Kasumi-1 (cell line): ENCODE measurements at places on chromosomes 1 and 21.

GRCh38 chr1:207745839-207746767, 5.8 kb upstream of the CD46 start:
- DNase-seq = no peak

- DNase-seq = no peak
Observed at GRCh38 chr1:165659581-165659895, 28.5 kb downstream of the MGST3 start.

DNA sequence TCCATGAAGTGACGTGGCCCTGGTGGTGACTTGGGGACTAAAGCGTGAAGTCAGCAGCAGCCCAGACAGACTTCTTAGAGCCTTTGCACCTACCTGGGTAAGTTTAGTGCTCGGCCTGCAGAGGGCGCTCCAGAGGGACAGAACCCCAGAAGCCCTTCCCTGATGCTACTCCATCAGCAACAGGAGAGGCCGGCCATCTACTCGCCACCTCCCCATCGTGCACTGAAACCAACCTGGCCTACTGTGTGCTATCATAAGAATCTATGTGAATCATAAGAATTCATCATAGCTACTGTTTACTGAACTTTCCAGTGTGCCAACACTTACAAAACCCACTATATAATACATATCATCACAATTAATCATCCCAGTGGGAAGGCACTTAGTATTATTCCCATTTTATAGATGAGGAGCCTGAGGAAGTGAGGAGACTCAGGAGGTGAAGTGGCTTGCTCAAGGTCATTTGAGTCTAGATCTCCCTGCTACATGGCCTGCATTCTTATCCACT, 7.9 kb upstream of the EDN2 start:
- peak; percentile 51 for DNase-seq

DNA sequence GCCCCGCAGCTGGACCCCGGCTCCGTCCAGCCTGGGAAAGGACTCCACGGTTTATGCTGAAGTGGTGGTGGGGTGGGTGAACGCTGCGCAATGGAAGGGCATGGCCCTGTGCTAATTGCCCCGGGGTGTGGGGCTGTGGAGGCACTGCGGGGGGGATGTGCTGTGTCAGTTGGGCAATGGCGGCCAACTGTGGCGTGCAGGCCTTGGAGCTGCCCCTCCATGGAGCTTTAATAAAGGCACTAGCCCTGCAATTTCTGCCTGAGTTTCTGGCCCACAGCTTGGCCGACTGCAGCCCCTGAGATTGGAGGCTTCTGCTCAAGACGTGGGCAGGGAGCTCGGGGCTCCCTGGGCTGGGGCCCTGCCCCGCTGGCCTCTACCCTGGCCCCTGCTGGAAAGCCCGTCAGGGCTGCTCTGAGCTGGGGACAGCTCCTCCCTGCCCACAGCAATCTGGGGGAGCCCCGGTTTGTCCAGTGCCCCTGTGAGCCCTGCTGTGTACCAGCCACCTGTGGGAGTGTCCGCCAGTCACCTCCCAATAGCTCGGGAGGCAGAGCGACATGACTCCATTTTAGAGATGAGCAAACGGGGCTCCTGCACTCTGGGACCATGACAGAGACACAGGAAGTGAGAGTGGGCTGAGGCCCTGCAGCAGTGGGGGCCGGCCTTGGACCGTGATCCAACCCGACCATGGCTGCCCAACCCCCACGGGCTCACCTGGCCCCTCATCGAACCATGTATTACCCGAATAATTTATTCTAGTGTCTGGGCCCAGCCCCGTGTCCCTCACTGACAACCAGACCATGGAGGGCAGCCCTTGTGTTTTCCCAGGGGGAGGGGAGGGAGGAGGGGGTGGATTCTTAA, 8.7 kb upstream of the TNFRSF14 start:
- DNase-seq = no peak
